Colonic mucosa (tissue), 4 donors: ENCODE measurements at places on chromosomes 1 and 21.
A peak's percentile ranks its signal among the peaks of the same experiment; 100 is the strongest.

- DNase-seq = no peak
Measured at GRCh38 chr21:15543473-15543872, 186.3 kb upstream of the USP25 start.

DNA sequence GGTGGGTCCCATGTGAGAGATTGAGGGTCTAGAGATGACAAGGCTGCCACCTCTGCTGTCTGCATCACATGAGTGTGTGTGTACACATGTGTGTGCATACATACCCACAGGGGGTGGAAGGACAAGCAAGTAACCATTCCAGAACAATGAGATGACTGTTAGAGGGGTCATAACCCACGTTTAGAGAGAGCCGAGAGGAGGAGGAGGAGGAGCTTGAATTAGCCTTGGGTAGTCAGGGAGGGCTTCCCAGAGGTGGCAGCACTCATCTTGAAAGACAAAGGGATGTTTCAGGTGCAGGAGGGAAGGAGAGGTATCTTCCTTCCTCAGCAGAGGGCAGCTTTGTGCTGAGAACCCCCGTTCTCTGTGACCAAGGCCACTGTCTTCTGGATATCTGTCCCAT is 21.3 kb downstream of the TNFRSF1B start:
- no peak for DNase-seq

GRCh38 chr1:14875524-14876509 is 277.3 kb downstream of the KAZN start:
- no peak for DNase-seq

DNA sequence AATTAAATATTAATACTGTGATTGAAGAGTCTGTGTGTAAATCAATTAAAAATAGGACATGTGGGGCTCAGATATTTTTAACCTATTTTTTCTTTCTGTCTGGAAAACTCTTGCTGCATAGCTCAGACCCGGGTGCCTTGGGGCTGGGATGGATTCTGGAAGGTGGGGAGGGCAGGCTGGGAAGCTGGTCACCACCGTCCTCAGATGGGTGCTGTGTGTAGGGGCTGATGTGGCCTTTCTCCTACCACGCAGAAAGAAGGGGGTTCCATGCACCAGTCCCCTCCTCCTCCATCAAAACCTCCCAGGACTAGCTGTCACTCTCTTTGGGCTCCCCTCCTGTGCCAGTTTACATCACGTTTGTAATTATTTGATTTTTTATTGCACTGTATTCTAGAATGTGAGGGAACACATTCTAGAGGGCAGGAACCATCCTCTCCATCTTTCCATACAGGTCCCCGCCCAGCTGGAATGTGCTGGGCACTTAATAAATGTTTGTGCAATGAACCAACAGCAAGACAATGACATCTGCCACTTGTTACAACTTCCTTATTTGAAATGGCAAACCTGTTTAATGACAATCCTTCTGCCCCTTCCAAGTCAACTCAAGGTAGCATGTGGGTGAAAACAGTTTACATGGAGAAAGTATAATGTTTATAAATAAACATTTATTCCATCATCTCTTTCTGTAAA is 104.3 kb downstream of the EDEM3 start:
- DNase-seq = no peak

DNA sequence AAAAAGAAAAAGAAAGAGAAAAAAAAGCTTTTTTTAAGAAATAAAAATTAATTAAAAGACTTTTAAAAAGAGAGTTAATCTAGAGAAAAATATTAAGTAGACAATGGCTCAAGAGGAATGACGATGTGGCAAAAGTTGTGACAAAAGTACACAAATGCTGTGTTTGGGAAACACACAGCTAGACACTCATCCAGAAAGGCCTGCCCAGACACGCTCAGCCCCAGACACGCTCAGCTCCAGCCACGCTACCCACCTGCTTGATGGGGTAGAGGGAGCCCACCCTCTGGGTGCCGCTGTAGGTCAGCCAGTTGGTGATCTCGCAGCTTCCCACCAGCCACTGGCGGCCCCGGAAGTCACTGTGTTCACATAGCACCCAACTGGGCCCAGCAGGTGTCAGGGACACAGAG is 10.2 kb downstream of the CD52 start:
- no peak for DNase-seq

DNA sequence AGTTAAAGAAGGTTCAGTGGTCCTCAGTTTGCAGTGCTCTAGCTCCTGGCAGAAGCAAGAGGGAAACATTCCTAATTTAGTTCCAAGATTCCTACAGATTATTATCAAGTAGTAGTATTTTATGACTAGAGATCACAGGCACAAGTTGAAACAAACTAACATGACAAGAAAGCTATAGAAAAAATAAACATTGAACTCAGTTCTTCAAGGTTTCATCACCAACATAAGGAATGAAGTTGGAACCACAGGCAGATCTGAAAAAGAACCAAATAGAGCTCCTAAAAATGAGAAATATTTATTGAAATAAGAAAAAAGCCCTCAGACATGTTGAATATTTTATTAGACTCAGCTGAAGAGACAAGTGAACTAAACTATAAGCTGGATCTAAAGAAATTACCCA is 40.6 kb downstream of the PDC start:
- DNase-seq = no peak

DNA sequence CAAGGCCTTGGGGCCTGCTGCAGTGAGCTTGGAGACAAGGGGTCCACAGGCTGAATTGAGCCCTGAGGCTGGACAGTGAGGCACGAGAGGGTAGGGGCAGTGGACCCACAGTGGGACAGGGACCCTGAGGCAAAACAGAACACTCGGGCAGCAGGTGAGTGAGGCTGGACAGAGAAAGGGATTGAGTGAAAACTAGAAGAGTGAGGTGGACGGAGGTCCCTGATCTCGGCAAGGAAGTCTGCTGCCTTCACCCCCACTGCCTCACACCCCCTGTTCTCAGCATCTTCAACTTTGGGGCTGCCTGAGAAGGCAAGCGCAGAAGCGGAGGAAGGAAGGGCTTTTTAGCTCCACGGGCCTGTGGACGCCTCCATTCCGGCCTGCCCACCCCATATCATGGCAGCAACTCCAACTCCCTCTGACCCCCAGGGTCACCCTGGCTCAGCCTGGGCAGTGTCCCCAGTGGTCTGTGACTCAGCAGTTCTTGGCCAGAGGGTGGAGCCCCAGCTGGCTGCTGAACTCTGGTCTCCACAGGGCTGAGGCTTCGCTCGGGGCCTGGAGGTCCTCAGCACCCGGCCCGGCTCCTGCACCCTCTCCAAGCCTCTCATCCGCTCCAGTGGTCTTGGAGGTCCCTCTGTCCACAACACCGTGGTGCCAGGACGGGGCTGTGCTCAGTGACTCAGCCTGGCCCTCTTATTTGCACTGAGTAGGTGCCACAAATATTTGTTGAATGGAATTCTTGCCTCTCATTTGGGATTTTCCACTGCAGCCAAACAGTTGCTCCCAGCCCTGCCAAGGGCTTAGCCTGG is 60.0 kb upstream of the EPS8L3 start:
- peak; percentile 50 for DNase-seq

- no peak for DNase-seq
Measured at GRCh38 chr1:201080135-201080534, 32.1 kb downstream of the CACNA1S start.

DNA sequence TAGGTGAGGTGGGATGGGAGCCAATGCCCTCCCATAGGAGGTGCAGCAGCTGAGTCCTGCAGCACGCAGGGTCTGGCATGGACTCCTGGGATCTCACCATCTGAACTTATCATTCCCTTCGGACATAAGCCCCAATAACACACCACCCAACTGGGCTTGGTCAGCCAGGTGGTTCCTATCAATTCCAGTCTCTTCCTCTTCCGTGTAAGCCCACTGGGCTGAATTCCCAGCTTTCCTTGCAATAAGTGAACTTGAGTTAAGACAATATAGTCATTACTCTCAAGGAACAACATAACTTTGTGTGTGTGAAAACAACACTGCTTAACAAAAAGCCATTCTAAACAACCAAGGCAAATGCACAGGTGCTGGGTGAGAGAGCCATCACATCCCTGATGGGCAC is 86.6 kb upstream of the EDN2 start:
- DNase-seq = no peak

GRCh38 chr1:245604979-245605378 is 450.2 kb downstream of the KIF26B start:
- no peak for DNase-seq

GRCh38 chr1:79694241-79694640 is 687.7 kb upstream of the ADGRL4 start:
- DNase-seq = no peak

DNA sequence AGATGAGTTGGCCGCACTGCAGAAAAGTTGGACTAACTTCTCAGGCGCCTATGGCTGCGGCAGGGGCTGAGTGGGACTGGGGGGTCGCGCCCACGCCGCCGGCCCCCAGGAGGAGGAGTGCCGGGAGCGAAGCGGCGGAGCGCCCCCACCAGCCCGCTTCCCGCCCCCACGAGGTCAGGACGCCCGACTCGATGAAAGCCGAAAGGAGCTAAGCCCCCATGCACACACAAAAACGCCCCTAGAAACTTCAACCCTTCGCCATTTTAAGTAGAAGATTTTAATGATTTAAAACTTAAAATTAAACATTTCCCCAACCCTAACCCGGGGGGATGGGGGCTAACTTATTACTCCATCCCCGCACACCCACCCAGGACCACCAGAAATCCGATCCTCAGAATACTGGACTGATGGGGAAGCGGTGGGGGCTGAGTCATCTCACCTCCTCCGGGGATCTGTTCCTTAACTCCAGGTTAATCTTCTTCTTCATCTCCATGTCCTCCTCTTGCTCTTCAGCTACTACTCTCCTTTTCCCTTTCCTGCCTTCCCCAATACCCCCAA is 539 bp downstream of the ANP32E start:
- DNase-seq = no peak

GRCh38 chr1:203116091-203116820 is 11.3 kb upstream of the ADORA1 start:
- DNase-seq = no peak

DNA sequence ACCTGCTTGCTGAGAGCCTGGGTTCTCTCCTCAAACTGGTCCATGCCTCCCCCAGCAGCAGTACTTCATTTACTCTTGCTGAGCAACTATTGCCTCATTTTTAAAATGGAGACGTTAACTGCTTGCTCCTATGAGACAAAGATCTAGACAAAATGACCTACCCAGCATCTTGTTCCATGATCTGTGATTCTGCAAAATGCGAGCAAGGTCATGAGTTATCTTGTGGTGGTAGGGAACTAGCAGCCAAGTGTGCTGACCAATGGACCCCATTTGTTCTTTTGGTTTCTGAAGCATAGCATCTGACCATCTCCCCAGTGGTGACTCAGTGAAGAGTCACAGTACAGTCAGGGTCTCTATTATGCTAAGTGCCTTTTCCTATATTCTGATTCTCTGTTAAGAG is 40.4 kb downstream of the TBX15 start:
- no peak for DNase-seq

DNA sequence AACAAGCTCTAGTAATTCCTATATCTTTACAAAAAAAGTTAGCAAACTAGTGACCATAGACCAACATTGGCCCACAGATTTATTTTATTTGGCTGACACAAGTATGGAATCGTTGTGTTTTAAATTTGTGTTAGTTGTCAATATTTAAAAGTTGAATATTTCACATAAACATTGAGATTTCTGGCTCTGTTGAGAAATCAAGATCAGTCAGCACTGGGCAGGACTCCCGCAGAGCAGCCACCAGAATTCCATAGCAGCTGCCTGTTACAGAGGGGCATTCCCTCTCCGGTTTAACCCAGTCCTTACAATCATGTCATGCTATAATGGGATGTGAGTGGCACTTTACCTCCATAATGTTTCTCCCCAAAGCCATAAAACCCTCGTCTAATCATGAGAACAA is 79.2 kb upstream of the NRIP1 start:
- no peak for DNase-seq

GRCh38 chr1:109397581-109398342 is at the start of gene SORT1:
SORT1 (minus strand) TSS chr1:109397918; CDS start chr1:109397892, 26 bp downstream.
- peak; percentile 86 for DNase-seq

GRCh38 chr1:19799230-19800075 is at the start of gene TMCO4:
TMCO4 (minus strand) TSS chr1:19799916; CDS start chr1:19780758, 19,158 bp downstream.
- DNase-seq = peak; percentile 87

GRCh38 chr1:42165511-42166210 is 1.1 kb upstream of the GUCA2A start:
- DNase-seq = peak; percentile 96

DNA sequence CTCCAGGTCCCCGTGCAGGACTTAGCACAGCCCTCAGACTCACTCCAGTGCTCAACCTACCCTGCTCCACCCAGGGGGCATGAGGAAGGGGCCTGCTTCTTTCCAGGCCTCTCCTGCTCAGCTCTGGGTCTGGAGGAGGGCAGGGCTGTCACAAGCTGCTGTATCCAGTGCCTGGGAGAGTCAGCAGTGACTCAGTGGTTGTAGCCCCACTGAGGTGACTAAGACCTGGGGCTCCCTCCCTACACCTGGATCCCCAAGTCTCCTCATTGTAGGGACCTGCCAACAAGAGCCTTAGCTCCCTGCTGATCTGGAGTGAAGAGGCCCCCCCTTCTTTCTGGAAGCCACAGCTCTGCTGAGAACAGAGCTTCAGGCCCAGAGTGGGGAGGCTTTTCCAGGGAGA is 36.1 kb upstream of the FAM131C start:
- DNase-seq = no peak

DNA sequence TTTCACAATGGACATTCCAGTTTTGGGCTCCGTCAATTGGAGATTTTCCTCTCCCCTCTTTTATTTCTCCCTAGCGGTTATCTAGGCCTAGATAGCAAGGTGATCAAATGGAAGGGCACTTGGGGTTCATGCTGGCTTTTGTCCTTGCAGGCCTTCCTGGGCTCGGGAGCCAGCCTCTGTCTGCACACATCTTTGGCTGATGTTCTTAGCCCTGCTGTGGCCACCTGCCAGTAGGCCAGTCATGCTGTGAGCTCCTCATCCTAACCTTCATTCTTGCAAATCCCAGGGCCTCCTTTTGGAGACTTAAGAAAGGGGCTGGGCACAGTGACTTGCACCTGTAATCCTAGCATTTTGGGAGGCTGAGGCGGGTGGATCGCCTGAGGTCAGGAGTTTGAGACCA is 13.5 kb downstream of the TIE1 start:
- no peak for DNase-seq

DNA sequence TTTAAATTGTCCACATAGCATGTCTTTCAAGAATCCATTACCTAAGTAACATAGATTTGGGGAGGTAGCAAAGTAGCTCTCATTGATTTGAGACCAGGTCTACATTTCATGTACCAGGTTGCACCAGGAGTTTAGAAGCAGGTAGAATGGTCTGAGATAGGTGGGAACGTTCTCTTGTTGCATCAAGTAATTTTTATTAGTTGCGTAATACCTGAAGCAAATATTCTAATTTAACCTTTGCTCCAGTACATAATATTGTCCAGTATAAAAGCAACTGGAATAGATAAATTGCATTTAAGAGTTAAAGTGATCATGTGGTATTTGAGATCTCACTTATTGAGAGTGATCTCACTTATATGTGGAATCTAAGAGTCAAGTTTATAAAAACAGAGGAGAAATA is 597.1 kb upstream of the PRMT6 start:
- DNase-seq = no peak

- DNase-seq = no peak
Measured at GRCh38 chr1:194347200-194347599, 1160.8 kb upstream of the B3GALT2 start.
